Calu3 (cell line): ENCODE measurements at places on chromosomes 6 and 20. TPM values are rescaled to one million over a fixed set of nuclear protein-coding genes. Genes with fewer than 3 reads are reported as not detected.

SLC12A5 gene
- 2.1 and 2.2 TPM in 2 replicates for total RNA-seq

ZBTB46 gene
- 2.5 and 3.2 TPM in 2 replicates for total RNA-seq

IPCEF1 gene
- 0.29 and 0.52 TPM in 2 replicates for total RNA-seq

MYL9 gene
- total RNA-seq, result 7.8 and 10.3 TPM in 2 replicates

NQO2 gene
- 11.5 and 12.0 TPM in 2 replicates for total RNA-seq

MEP1A gene
- total RNA-seq, result not detected in 2 replicates

CPNE5 gene
- 0.12 TPM in 1 of 2 replicates, not detected in the other for total RNA-seq

SRMS gene
- not detected in 2 replicates for total RNA-seq

COL9A3 gene
- total RNA-seq, result 2.7 TPM in 2 replicates

CRISP2 gene
- total RNA-seq, result not detected in 2 replicates

SLC2A10 gene
- 24.0 and 24.9 TPM in 2 replicates for total RNA-seq

RUNX2 gene
- total RNA-seq, result 0.54 and 0.66 TPM in 2 replicates

CYP21A2 gene
- total RNA-seq, result 0.76 and 0.78 TPM in 2 replicates

PGC gene
- total RNA-seq, result not detected in 2 replicates

VSX1 gene
- total RNA-seq, result not detected in 2 replicates

CCN2 gene
- 159 and 373 TPM in 2 replicates for total RNA-seq

NHSL1 gene
- 26.6 and 26.8 TPM in 2 replicates for total RNA-seq

NCR2 gene
- total RNA-seq, result not detected in 2 replicates

SIM1 gene
- total RNA-seq, result not detected in 2 replicates

HSPA12B gene
- not detected in 2 replicates for total RNA-seq
